Fibroblast of skin of abdomen (primary cell): ENCODE measurements at places on chromosomes 6 and 20.

DNA sequence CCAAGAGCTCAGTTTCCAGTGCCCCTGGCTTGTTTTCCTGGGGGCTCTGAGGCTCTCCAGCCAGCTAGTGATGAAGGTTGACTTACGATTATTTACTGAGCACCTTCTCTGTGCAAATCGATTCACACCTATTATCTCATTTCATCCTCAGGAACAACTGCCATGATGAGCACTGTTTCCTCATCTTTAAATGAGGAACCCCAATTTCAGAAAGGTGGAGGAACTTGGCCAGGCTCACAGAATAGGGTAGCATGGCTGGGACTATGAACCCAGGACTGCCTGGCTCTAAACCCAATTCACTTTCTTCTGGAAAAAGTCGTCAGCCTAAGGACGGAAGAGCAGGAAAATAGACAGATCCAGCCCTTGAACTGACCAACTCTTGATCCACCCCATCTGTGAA, 3.5 kb upstream of the BPI start:
- no peak for DNase-seq

DNA sequence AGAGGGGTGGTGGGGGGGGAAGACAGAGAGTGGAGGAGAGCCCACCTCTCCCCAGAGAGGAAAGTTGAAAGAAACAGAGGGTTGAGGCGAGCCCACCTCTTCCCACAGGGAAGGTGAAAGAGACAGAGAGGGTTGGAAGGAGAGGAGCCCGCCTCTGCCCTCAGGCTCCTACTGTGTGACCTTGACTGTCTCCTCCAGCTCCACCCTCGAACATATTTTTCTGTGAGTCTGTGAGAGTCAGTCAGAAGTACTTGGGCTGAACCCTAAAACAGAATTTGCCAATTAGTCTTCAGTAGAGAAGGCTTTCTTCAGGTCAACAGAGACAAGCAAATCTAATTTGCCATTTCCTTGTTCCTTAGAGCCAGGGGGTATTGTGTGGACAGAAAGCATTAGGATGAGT, 153.7 kb upstream of the SNX9 start:
- DNase-seq, result no peak

DNA sequence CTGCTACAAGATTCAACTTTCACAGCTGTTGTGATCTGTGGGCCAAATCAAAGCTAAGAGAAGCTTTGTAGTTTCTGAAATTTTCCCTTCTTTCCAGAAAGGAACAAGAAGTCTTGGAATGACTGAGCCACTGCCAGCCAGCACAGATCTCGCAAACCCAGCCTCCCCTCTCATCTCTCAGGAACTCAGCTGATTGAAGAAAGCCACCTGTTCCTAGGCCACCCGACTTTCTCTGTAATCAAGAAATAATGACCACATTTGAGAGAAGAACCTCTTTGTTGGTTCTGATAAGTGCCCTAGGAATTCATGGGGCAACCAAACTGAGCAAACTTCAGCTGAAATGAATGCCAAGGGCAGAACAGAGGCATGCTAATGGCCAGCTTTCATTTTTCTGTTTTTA, 61.7 kb downstream of the HDGFL1 start:
- peak; percentile 10 for DNase-seq

DNA sequence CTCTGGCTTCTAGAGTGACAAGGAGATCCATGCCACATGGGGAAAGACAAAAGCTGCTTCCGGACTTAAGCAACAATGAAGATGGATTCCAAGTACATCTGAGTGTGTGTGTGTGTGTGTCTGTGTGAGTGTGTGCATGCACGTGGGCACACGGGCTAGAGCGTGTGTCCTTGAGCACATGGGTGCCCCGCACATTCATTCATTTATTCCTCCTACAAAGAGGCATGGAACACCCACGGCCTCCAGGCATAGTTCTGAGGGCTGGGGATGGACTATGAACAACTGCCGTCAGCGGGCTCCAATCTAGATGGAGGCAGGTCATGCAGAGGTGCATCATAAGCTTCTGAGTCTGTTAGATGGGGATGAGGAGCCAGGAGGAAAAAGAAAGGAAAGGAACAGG, 49.1 kb downstream of the GRM4 start:
- DNase-seq, result no peak

DNA sequence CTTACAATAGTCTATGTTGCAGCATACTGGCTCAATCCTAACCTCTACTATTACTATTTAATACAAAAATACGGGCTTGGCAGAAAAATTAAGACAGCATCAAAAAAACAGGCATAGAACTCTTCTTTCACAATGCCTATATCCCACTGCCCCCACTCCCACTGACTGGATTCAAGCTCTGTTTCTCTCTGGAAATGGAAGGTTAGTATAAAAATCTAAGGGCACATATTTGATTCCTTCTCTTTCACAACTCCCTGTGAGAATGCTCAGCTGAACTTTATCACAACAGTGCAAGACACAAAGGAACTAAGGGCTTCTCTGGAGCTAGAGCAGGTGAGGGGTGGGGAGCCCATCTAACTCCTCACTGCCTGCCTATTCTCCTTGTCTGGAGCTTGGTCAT, 258.4 kb upstream of the FAM83B start:
- DNase-seq, result no peak

GRCh38 chr20:58619864-58620431, 31.1 kb upstream of the STX16 start:
- DNase-seq, result no peak

DNA sequence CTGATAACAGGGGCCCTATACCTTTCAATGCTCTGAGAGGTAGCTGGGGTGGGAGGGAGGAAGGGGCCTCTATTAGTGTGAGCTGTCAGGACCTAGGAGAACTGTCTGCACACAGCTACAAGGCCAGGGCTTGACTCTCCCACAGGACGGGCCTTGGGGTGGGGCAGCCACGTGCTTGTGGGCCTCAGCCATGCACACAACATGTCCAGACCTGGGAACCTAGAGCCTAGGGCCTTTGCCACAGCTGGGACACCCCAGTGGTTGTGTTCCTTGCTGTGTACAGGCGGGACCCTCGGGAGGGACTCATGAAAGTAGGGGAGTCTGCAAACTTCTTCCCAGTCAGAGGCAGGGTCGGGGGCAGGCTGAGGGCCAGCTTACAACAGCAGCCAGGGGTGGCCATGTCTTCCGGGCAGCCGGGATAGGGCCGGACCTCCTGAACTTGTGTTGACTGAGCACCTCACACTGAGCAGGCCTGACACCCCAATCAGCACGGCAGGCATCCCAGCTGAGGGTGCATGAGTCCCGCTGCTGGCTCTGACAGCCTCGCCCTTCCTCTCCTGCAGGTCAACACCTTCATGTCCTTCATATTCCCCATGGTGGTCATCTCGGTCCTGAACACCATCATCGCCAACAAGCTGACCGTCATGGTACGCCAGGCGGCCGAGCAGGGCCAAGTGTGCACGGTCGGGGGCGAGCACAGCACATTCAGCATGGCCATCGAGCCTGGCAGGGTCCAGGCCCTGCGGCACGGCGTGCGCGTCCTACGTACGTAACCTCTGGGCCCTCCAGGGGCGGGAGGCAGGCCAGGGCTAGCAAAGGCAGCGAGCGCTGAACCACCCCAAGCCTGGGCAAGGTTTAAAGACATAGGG, 41.9 kb upstream of the MRGBP start:
- DNase-seq, result no peak

GRCh38 chr6:143356101-143356880, 94.2 kb downstream of the ADAT2 start:
- DNase-seq, result no peak

- DNase-seq, result peak; percentile 46
Measured at GRCh38 chr20:38222231-38222922, 38.2 kb downstream of the KIAA1755 start.

DNA sequence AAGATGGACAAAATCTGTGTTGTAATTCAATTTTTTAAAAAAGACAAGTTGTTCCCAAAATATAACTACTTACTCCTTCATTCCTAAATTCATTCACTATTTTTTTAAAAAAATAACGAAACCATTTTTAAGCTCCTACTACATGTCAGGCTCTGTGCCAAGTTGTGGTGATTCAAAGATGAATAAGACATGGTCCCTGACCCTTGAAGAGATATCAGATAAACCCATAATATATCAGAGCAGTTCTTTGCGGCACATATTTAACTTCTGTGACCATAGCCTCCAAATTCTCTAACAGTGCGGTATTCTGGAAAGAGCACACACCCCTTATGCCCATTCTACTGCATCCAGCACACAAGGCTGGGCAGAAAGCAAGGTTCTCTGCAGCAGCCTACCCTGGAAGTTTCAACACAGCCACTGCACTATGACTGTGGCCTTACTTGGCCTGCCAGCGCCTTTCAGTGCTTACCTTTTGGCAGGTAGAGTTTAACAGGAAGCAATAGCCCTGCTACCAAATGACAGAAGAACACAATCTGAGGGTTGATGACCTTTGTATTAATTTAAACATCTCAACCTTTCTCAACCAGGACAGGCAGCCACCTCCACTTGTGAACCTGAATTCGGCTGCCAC, 406.5 kb downstream of the BTBD9 start:
- peak; percentile 18 for DNase-seq

GRCh38 chr6:66161546-66162108, 454.6 kb upstream of the EYS start:
- no peak for DNase-seq

DNA sequence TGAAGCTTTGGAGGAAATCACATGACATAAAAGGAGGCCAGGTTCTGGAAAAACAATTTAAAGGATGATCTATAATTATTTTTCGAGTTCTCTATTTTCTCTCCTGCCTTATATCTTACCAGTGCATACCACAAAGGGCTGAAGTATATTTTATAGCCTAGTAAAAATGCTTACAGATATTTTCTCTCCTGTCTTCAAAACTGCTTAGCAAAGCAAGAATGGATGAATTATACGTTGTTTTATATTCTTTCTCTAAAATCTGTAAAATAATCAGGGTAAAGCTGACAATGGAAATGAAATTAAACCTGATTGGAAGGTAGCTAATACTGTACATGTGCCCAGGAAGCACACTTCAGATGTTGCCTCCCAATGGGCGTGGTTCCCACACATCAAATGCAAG, 123.7 kb downstream of the F13A1 start:
- DNase-seq, result no peak

GRCh38 chr6:75116946-75117345, 88.9 kb downstream of the COL12A1 start:
- DNase-seq, result peak; percentile 58

DNA sequence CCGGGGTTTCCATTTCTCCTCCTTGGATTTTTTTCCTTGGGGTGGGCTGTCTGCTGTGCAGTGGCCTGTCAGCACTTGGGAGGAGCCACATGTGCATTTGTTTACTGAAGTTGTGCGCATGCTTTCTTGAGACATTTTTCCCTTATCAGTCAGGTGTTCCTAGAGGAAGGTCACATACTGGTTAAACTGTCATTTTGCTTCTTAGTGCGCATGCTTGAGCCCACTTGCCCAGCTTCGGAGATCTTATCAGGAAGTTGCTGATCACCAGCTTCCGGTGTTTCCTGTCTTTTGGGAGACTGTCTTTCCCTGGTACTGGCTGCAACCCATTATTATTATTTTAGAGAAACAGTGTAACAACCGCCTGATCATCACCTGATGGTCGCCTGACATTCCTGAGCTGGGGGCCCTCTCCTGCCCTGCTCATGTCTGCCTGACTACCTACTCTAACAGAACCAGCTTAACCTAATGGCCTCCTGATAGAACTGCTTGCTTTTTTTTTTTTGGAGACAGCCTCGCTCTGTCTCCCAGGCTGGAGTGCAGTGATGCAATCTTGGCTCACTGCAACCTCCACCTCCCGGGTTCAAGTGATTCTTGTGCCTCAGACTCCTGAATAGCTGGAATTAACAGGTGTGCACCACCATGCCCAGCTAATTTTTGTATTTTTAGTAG, 378 bp upstream of the ERVFRD-1 start:
- no peak for DNase-seq

DNA sequence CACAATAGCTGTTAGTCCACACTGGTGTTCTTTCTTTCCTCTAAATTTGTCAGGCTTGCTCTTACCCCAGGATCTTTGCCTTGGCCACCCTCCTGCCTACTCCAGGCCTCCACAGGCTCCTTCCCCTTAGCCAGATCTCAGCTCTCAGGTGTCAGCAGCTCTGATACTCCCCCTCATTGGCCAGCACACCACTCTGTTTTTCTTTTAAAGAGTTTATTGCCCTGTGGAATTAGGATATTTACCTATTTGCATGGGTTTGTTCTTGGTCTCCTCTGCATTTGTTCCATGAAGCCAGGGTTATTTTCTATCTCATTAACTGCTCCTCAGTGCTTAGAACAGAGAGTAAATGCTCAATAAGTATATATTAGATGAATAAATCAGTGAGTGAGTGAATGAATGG, 36.8 kb downstream of the GCNT2 start:
- DNase-seq, result no peak

GRCh38 chr20:10665791-10666190, 8.0 kb downstream of the JAG1 start:
- DNase-seq, result no peak

GRCh38 chr6:119350952-119351372, 1.4 kb upstream of the MAN1A1 start:
- peak; percentile 53 for DNase-seq

DNA sequence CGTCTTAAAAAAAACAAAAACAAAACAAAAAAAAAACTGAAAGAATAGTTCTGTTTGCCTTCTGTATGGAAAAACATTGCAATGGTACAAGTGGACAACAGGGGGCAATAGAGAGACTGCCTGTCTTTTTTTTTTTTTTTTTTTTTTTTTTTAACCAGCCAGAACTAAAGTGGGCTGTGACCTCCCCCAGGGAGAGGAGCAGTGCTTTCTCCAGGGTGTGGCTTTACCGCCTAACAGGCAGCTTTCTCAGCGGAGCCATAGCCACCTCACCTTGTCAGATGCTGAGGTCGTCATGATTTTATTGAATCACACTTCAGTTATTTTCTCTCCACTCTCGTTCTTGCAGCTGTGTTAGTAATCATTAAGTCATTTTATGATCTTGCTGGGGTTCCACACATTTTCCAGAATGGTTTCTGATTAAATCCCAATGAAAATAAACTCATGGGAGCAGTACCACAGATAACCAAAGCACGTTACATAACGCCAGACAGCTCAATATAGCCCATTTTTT, 78.4 kb downstream of the GMPR start:
- DNase-seq, result peak; percentile 54

DNA sequence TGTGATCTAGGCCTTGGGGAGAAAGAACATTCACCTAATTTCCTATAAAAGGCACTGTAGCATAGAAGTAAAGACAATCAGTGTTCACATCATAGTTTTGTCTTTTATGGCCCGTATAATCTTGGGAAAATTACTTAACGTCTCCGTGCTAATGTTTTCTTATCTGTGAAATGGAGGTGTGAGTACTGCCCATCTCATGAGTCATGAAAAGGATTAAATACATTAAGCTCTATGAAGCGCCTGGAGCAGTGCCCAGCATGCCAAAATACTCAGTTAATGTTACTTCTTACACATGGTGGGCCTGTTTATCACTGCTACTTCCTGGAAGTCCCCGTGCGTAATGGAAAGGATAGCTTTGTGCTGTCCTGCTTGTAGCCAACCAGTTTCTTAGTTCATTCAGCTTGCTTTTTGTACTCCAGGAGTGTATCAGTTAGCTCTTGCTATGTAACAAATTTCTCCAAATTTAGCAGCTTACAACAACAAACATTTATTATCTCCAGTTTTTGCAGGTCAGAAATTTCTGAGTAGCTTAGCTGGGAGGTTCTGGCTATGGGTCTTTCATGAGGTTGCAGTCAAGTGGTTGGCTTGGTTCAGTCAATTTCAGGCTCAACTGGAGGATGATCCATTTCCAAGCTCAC, 103.6 kb upstream of the BMP2 start:
- DNase-seq, result no peak

GRCh38 chr20:62111148-62111547, 11.1 kb upstream of the LSM14B start:
- DNase-seq, result no peak

GRCh38 chr6:130697995-130698535, 129.1 kb upstream of the SMLR1 start:
- DNase-seq, result peak; percentile 57

- no peak for DNase-seq
Measured at GRCh38 chr6:2038092-2038491, 207.3 kb downstream of the GMDS start.

GRCh38 chr6:108846101-108846500, 2.1 kb upstream of the ARMC2 start:
- DNase-seq, result no peak
